ENCODE measurements at places on chromosomes 7 and 10. TPM values are rescaled to one million over a fixed set of nuclear protein-coding genes. Genes with fewer than 3 reads are reported as not detected.

DBF4 gene
- 21.2 TPM for total RNA-seq

SCART1 gene
- total RNA-seq: 4.7 TPM

COL26A1 gene
- 109 TPM for total RNA-seq

ABCA13 gene
- total RNA-seq: 0.29 TPM

WEE2 gene
- not detected for total RNA-seq

TACR2 gene
- total RNA-seq: not detected

TM9SF3 gene
- total RNA-seq: 147 TPM

CUZD1 gene
- not detected for total RNA-seq

CCDC186 gene
- 39.2 TPM for total RNA-seq

STK31 gene
- 0.94 TPM for total RNA-seq

LIPA gene
- total RNA-seq: 24.2 TPM

PIK3CG gene
- 0.09 TPM for total RNA-seq

SLC18A3 gene
- total RNA-seq: 0.34 TPM

ANKRD30A gene
- total RNA-seq: not detected

Measured in mesothelial cell of epicardium (in vitro differentiated cells).